ENCODE measurements at places on chromosomes 6 and 20.

GRCh38 chr20:45181639-45182038 is 6.9 kb downstream of the PI3 start:
- no peak for DNase-seq

DNA sequence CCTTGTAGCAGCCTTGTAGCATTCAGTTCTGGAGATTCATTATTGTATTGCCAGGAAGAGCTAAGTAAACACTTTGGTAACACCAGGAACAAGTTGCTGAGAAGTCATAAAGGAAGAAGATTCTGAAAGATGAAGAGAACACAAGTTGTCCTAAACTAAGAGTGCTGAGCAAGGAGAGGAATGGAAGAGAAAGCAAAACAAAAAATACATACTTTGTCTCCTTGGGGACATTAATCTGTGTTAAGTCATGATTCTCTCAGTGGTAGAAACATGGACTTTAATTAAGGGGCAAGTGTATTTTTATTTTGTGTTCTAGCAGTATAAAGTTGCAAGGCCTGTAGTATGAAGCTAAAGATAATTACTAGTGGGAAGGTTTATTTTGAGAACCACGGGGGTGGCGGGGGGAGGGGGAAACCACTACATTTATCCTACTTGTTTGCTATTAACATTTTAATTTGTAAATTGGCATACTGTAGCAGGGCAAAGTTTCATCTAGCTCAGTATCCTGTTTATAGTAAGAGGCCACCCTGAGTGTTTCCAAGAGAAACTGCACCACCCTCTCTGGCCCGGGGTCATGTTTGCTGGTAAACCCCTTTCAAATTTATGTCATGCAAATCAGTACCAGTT is 463.0 kb downstream of the CDKAL1 start:
- DNase-seq = no peak

- no peak for DNase-seq
Observed at GRCh38 chr20:52859156-52859876, 112.8 kb upstream of the TSHZ2 start.

- DNase-seq = no peak
Observed at GRCh38 chr6:151005896-151006632, 140.6 kb downstream of the MTHFD1L start.

DNA sequence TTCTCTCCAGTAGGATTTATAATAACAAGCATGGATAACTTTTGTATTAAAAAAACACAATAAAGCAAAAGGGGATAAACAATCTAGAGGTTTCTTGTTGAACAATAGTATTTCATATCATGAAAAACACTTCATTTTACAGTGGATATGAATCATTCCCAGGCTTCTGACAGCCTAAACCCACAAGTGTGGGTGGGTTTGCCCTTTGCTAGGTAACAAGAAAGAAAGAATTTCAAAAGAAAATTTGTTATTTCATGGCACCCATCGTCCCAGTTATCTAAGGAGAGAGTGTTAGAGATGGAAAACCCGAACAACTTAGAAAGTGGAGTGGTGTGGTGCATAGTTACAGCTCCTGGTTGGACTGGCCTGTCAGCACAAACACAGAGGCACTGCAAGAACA is 76.1 kb upstream of the GPR6 start:
- no peak for DNase-seq

- no peak for DNase-seq
Observed at GRCh38 chr6:13466304-13467215, 20.8 kb downstream of the GFOD1 start.

DNA sequence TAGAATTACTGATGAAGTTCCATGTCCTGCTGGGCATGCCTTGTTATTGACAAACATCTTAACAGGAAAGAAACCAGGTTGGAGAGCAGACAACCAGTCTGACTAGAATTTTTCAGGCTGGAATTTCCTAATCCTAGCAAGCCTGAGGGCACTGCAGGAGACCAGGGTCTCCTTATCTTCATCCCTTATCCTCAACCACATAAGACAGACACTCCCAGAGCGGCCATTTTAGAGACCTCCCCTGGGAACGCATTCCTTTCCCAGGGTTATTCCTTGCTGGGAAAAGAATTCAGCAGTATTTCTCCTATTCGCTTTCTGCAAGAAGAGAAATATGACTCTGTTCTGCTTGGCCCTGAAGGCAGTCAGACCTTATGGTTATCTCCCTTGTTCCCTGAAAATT is 803.7 kb downstream of the GRIK2 start:
- DNase-seq = no peak

DNA sequence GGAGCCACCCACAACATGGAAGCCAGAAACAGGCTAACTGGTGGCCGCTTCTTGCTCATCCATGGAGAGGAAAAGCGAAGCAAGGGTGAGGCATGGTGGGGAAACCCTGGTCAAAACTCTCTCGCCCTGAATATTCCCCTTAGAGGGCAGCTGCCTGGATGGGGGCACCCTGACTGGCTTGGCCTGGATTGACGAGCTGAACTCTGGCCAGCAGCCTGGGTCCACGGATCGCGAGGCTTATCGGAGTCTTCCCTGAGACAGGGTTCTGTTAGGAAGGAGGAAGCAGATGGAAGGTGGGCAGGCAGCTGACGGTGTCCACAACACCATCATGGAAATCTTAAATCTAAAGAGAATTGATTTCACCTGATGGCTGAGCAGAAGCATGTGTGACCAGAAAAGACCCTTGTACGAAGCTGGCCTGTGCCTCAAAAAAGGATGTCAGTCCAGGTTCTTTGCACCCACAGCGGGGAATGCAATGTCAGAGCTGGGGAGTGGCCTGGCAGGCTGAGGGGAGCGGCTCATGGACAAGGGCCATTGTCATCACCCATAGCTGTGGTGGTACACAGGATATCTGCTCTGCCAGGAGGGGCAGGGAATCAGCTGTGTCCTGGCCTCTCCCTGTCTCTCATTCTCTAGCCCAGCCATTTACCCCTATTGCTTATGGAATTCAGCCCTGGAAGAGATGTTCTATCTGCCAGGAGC is 109.4 kb upstream of the SNX9 start:
- DNase-seq = no peak

DNA sequence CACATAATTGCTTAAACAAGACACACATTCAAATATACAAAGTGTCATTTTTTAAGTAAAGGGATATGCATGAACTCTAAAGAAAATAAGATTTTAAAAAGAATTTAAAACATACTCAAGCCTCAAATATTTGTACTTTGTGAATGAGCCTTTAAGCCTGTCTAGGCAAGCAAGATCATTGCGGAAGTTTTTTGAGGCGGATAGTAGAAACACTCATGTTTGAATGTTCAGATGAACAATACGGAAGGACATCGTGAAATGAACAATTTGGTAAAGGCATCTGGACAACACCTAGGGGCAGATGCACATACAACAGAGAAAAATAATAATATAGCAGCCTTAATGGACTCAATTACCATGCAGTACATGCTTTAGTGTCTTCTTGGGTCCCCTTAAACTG is 928.9 kb downstream of the TFAP2A start:
- DNase-seq = no peak

GRCh38 chr6:42021847-42022754 is 28.2 kb upstream of the TAF8 start:
- no peak for DNase-seq

- DNase-seq = no peak
Observed at GRCh38 chr6:16683641-16684194, 77.5 kb downstream of the ATXN1 start.

DNA sequence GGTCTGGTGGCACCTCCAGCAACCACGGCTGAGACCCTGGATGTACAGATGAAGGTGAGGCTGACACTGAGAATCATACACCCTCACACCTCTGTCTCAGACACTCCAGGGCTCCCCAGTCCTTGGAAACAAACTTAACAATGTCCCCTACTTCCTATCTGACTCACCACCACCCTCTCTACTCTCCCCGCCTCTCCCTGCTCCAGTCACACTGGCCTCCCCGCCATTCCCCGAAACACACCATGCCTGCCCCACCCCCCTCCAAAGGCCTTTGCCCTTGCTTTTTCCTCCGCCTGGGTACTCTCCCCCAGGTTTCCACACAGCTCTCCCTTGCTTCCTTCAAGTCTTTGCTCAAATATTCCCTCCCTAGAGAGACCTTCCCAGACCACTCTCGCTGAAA is 16.3 kb downstream of the BPI start:
- no peak for DNase-seq

- no peak for DNase-seq
Observed at GRCh38 chr6:134425513-134425912, 107.6 kb upstream of the SGK1 start.

DNA sequence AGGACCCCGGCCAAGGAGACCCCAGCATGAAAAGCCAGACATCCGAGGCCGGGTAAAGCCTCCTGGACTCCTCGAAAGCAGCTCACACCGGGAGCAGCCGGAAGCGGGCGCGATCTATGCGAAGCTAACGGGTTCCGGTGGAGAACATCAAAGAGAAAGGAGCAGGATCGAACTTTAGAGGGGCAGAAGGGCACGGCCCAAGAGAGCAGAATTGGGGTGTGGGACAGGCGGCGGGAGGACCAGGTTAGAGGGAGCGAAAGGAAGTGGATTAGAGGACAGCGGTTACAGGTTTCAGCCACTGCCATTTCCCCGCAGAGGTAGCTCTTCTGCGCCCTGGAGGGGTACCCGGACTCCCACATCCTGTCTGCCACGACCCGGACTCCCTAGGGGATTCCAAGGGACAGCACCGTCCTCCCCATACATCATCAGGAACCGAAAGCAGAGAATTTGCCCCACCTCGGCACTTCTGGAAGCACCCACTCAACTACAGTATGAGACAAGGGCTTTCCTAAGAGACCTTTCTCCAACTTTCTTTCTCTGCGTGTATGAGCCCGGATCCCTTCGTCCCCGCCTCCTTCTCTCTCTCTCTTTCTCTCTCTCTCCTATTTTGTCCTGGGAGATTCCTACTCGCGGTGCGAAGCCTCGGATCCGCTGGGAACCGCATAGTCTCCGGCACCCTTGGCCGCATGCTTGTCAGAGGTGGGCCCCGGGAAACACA is 507 bp upstream of the VGLL2 start:
- no peak for DNase-seq

DNA sequence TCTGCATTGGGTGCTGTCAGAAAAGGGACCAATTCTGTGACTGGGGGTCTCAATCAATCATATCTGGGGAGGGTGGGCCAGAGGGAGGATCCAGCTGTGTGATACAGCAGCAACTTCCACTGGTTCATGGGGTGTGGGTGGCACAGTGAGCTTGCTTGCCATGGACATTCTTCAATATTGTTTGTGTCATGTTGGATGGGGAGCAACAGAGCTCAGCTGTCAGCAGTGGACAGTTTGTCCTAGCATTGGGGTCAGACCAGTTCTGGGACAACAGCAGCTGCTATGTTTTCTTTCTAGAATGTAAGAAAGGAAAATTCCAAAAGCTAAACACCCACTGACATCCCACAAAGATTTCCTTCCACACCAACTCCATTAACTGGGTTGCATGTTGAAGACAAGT is 221.9 kb upstream of the CDH4 start:
- no peak for DNase-seq

- no peak for DNase-seq
Observed at GRCh38 chr6:154561750-154562149, 51.3 kb upstream of the CNKSR3 start.

- DNase-seq = peak; percentile 91
Observed at GRCh38 chr6:111871725-111872400, 1.4 kb downstream of the FYN start.

DNA sequence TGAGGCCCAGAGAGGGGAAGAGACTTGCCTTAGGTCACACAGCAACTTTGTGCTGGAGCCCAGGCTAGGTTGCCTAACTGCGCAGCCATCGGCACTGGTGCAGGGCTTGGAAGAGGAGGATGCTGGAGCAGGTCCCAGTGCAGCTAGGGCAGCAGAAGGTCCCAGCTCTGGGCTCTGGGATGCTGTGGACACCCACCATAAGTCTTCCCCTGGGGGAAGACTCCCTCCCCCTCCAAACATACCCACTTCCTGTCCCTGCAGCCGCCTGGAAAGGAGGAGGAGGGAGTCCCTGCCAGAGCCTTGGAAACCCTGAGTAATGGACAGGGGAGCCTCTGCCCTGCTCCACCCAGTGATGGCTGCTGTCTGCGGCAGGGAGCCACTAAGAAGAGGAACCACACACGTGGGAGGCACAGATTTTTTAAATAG is 93.6 kb downstream of the NCR2 start:
- no peak for DNase-seq

DNA sequence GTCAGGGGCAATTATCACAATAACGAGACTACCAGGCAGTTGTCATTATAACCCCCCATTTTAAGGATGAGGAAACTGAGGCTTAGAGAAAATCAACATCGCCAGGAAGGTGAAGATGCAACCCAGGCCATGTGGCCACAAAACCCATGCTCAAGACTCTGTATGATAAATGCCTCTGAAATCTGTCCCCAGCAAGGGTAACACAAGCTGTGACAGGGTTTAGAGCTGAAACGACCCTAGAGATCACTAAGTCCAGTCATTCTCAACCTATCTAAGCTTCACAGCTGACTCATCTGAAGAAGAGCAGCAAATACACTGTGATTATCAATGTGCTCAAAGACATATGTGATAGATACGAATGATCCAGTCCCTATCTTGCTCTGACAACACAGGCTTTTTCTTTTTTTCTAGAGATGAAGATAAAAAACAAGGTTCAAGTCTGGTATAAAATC is 47.0 kb downstream of the ARHGAP18 start:
- no peak for DNase-seq

GRCh38 chr6:136290410-136291010 is 864 bp upstream of the BCLAF1 start:
- DNase-seq = peak; percentile 88

GRCh38 chr20:11918981-11919380 is 1.3 kb downstream of the BTBD3 start:
- DNase-seq = peak; percentile 88

DNA sequence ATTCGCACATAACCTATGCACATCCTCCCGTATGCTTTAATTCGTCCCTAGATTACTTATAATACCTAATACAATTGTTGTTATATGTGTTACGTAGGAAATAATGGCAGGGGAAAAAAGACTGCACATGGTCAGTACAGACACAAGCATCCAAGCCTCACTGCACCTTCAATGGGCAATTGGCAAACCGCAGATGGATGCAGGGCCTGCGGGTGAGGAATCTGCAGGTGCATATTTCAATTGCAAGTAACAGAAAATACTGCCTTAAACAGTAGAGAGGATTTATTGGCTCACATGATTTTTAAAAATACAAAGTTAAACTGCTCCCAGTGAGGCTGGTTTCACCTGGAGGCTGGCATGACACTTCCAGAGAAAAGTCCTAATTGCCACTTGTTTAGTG is 142.1 kb upstream of the MLN start:
- no peak for DNase-seq

- DNase-seq = no peak
Observed at GRCh38 chr6:91087908-91088307, 501.0 kb upstream of the MAP3K7 start.

DNA sequence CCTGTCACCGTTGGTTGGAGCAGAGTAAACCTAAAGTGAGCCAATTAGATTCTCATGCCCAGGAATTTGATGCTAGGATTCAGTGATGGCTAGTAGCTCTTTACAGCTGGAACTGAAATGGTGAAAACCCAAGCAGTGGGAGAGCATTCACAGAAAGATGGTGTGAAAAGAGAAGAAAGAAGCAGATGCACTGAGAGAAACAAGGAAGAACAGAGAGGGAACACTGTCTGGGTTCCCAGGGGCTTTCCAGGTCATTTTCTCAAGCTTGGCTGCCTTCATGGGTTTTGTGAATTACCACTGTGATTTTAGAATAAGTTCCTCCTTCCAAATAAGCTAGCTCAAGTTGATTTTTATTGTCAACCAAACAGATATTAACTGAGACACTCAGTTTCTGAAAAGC is 104.1 kb upstream of the AKIRIN2 start:
- no peak for DNase-seq

- DNase-seq = no peak
Observed at GRCh38 chr6:16508959-16509358, 252.3 kb downstream of the ATXN1 start.

Data from posterior cingulate gyrus (tissue), 11 donors.